Dermis microvascular lymphatic vessel endothelial cell (primary cell): ENCODE measurements at places on chromosomes 5 and 9.

DNA sequence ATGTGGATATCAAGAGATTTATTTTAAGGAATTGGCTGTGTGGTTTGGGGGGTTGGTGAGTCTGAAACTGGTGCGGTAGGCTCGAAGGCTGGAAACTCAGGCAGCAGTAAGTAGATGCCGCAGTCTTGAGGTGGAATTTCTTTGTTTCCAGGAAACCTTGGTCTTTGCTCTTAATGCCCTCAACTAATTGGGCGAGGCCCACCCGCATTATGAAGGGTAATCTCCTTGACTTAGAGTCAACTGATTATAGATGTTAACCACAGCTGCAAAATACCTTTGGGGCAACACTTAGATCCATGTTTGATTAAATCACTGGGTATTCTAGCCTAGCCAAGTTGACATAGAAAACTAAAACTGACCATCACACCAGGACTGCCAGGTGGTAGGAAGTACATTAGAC, 83.8 kb downstream of the ANKRD33B start:
- DNase-seq: no peak

DNA sequence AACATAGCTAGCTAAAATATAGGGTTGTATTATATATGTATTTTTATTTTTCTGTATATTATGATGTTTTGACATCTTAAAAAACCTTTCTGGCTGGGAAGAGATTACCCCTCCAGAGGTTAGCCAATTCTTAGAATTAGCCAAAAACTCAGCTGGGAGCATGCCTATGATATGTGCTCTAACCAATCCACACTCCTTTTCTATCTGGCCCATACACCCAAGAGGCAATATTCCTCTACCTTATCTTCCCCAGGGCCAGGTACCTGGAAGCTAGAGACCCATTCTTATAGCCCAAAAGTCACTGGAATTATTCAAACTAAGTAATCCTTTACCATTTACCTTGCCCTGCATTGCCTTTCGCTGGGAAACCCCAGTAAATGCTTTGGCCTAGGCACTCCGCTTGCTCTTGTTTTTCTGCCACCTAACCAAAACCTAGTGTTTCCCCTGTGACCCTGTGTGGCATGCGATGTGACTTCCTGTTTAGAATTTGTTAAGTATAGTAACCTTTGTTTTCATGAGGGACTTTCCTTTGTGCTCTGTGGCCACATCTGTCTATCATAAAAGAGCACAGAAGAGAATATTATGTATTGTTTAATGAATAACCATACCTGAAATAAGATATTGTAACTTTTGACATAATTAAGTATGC, 37.4 kb downstream of the CSNK1G3 start:
- DNase-seq: peak; percentile 27

- no peak for DNase-seq
Measured at GRCh38 chr9:7132605-7133004, 374.8 kb downstream of the KDM4C start.

- DNase-seq: no peak
Measured at GRCh38 chr9:100426189-100426529, 784 bp upstream of the MSANTD3 start.

DNA sequence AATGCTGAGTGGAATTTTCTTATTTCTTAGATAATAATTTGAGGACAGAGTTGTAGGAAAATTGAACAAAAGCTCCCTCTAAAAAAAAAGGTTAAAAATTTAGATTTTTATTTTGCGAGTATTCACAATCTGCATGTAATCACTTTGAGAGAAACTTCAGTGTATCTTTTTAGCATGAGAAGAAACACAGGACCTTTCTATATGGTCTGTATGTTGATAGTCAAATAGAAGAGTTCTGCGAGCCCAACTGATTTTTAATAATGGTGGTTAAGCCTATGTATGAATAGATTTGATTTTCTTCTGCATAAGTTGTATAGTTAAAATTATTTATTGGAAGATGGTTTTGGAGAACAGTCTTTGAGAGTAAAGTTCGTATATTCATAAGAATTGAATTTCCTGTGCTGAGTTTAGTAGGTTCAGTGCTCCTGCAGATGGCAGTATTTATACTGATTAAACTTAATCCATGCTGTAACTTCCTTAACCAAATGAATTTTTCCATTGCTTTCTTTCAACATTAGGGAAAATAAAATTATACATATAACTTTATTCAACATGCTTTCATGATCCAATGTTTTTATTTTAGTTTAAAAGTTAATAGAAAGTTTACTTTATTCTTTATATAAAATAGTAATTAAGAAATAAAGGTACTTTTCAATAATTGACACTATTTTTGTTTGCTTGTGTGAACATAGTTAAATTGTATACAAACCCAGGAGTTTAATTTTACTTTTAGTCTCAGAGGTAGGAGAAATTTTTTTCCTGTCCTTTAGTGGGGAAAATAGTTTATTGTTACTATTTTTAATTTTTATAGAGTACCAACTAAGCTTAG, 19.6 kb downstream of the TCERG1 start:
- DNase-seq: peak; percentile 54

GRCh38 chr9:68777070-68777763, 72.2 kb downstream of the PIP5K1B start:
- DNase-seq: no peak

- DNase-seq: no peak
Measured at GRCh38 chr9:89478821-89479668, 18.9 kb downstream of the SEMA4D start.

- DNase-seq: no peak
Measured at GRCh38 chr9:94767331-94768072, 41.0 kb downstream of the AOPEP start.

- peak; percentile 40 for DNase-seq
Measured at GRCh38 chr5:72956324-72957140, 691 bp downstream of the FCHO2 start.

DNA sequence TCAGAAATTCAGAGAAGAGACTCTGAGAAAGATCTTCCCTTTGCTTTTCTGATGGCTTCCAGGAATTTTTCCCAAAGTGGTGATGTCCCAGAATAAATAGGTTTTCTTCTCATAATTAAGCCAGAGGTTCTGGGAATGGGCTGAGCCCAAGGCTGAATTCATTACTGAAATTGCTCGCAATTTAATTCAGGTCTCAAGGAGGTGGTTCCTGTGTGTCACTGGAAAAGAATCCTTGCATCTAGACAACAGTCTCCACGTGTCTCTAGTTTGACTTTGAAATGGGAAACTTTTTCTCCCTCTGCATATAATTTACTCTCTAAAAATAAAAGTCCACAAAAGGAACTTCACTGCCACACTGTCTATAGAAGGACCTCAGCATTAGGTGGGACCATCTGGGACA, 27.8 kb upstream of the STX17 start:
- no peak for DNase-seq

- no peak for DNase-seq
Measured at GRCh38 chr9:14293801-14294200, 20.1 kb downstream of the NFIB start.

DNA sequence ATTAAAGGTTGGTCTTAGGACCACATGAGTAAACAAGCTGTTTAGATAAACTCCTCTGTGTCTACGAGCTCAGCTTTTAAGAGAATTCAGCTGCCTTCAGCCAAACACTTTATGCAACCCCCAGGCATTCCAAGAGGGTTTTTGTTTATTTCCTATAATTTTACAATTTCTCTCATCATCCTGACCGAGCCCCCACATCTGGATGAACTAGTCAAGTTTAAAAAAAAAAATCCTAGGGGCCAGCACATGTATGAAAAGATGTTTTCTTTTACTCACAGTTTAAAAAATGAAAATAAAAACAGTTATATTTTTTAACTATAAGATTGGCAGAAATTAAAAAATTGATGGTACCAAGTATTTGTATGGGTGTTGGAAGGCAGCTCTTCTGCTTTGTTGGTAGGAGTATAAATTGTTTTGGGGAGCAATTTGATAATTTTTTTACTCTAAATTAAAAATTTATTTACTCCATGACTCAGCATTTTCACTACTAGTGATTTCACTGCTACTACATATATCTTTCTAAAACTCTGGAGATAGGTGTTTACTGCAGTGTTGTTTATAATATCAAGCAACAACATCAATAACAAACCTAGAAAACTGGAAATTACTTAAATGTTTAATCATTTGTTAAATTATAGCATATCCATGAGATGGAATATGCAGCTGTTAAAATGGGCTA, 18.1 kb downstream of the YTHDC2 start:
- no peak for DNase-seq

- no peak for DNase-seq
Measured at GRCh38 chr5:41083306-41083705, 12.2 kb upstream of the MROH2B start.

DNA sequence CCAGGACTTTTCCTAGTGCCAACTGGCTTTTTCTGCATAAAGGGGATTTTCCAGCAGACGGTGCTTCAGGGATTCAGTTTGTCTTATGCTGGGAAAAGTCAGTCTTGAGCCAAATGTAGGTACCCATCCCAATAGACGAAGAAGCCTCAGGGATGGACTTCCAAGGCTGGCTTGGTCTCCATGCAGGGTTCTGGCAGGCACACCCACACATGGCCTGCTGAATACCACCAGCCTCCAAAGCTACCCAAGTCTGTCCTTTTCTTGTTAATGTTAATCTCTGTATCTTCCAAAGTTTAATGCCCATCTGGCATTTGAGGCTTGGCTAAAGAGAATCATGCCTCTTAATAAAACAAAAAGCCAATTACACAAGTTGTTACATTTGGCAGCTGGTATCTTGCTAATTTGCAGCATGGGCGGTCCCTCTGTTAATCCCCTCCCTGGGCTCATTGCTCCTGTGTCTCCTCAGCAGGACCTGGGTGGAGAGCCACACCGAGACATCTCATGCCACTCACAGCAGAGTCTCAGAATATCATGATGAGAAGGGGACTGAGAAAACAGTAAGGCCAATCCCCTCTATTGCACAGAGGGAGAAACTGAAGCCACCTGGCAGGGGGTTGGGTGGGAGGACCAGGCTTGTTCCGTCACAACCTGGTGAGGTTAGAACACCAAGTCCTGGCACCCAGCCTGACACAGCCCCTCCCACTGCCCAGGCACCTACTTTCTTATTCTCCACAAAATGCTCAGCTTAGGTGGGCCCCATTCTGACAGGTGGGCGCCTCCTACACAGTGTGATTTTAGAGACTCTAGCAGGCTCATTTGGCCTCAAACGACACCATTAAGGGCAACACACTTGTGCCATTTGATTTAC, 243.2 kb downstream of the FSTL4 start:
- no peak for DNase-seq

DNA sequence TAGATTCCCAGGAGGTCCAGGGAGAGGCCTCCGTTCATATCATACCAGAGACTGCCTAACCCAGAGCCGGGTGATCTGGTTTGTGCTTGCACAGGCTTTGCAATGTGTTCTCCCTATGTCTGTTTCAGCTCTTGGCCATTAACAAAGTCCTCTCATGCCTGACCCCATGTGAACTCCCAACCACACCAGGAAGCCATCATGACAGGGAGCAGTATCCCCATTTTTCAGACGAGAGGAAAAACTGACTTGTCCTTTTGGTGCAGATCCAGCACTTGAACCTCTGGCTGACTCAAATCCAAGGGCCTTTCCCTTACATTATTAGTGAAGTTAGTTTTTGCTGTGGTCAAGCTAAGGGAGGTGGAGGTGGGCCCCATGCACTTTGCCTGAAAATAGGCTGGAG, 58.4 kb downstream of the TEX10 start:
- DNase-seq: no peak
